ENCODE measurements at places on chromosomes 2 and 18.

- DNase-seq = no peak
These were observed 23.8 kb downstream of the FHL2 start for GRCh38 chr2:105375001-105375561.

- DNase-seq = no peak
These were observed 38.2 kb upstream of the CAVIN2 start for GRCh38 chr2:191885098-191885497.

- no peak for DNase-seq
These were observed 39.9 kb downstream of the ZNF516 start for GRCh38 chr18:76455003-76455676.

- no peak for DNase-seq
These were observed 139.4 kb upstream of the CELF4 start for GRCh38 chr18:37705016-37705415.

- DNase-seq = no peak
These were observed 372.7 kb downstream of the FBXO15 start for GRCh38 chr18:73774811-73775509.

DNA sequence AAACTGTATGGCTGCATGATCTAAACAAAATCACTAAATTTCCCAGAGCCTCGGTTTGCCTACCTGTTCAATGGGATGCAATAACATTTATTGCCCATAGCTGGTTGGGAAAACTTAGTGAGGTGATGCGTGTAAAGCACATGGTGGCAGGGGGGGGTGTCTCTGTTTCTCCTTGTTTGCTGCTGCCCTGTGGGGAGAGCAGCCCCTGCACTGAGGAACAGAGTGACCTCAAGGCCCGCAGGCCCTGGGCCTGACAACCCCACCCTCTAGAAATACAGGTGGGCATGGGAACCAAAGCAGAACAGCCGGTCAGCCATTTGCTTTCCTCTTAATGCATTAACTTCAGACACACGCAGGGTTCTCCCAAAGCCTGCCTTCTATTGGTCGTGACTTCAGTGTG lies 55.1 kb upstream of the SLC66A3 start:
- DNase-seq = no peak

DNA sequence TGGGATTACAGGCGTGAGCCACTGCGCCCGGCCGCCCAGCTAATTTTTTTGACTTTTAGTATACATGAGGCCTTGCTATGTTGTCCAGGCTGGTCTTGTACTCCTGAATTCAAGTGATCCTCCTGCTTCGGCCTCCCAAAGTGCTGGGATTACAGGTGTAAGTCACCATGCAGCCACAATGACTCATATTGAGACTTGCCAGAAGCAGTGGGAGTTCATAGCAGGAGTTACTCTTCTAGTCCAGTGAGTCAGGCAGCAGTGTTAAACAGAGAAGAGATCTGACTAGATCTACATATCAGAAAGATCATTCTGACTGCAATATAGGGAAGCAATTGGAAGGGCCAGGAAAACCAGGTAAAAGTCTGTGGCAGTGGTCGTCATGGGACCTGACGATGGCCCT lies 1.5 kb upstream of the FLACC1 start:
- DNase-seq = peak; percentile 25

GRCh38 chr2:10257500-10258147 lies 45.1 kb upstream of the HPCAL1 start:
- DNase-seq = no peak

DNA sequence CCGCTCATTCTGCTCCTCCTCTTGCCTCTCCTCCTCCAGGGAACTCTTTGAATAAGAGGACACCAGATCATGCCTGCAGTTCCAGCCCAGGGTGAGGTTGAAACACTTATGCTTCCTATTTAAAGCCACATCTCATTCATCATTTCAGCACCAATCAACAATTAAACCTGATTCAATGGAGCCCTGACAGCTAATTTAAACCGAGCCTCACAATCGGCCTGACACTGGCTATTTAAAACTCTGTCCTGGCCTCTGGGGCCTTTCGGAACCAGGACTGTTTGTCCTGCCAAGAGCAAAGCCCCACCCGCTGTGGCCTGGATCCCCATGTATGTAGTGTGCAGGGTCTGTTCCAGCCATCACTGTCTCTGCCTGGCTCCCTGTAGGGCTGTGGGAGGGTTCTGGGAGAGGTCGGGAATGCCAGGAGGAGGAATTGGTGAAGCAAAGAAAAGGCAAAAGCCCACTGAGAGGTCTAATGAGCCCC lies 97.4 kb downstream of the MCFD2 start:
- no peak for DNase-seq

DNA sequence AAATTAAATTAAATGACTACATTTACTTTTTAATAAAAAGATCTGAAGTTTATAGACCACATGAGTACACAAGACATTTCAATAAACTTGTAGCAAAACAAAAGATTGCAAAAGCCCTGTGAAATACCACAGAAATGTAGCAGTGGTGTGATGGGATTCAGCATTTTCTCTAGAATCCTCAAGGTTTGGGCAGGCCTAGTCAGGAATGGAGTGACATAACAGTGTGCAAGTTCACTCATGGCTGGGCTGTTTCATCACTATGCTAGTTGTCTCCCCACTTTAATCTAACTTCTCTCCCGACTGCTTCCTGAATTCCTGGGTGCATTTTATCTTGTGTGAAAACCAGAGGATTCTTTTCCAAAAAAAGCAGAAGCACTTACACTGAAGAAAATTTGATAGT lies 1089.9 kb upstream of the DDX18 start:
- no peak for DNase-seq

- peak; percentile 54 for DNase-seq
These were observed 10.1 kb downstream of the SRSF7 start for GRCh38 chr2:38740851-38741731.

DNA sequence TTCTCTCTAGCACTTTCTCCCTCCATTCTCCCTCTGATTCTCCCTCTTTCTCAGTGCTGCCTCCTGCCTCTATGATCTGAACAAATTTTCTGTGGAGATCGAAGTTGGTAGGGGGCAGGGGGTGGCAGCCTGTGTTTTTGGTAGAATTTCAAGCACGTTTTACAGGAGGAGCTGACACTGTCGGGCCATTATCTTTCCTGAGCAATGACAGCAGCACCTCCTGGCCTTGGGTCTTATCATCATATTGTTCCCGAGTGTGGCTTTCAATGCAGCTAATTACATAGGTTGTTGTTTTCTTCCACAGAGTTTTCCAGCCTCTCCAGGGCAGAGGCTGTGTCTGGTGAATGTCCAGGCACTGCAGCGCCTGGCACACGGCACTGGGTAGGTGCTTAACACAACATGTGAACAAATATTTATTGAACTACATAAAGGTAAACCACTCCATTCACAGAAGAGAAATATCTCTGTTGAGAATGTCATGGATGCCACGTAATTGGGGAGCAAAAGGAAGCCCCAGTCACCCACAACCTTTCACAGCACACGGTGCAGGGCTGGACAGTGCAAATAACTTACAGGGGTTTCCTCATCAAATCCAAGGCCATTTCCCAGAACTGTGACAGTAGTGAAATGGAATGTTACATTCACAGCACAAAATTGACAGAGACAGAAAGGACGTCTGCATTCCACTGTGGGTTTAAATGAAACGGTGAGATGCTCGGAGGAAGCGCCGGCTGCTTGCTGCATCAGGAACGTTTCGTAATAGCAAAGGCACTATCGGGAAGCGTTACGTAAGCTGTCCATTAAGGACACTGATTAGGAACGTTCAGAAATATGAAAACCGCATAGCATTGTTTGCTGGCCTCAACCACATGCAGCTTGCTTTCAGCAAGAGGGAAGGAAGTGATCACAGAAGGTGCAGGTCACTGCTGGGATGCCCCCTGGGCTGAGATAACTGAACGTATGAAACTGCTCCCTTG lies 6.5 kb upstream of the KCNG2 start:
- DNase-seq = no peak

DNA sequence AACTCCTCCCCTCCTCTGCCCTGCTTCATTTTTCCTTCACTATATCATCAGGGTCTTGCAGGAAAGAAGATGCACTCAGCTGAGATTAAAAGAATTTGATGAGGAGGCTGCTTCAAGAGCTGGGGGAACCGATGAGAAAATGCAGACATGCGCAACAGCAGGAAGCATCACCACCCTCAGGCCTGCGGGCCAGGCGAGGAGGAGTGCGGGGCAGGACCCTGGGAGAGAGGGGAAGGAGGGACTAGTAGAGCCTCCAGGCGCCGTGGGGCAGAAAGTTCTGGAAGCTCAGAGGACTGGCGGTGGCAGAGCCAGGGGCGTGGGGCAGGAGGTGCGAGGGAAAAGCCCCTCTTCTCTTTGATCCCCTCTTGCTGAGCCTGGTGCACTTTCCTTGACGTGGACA lies 108.2 kb downstream of the CD226 start:
- no peak for DNase-seq

DNA sequence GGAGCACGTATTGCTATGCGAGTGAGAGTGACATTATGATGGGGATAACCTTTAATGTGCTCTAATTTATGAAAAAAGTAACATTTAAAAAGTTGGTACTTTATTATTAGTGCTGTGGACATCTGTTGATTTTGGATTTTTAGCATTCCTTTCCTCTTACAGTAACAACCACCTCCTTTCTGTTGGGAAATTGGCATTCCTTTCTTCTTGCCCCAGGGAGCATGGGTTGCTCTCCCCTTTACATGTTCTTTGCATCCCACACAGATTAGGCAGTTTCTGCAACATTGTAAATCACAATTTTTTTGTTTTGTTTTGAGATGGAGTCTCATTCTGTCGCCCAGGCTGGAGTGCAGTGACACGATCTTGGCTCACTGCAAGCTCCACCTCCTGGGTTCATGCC lies 300.2 kb downstream of the LPIN1 start:
- no peak for DNase-seq

GRCh38 chr18:59631583-59632181 lies 65.5 kb downstream of the CCBE1 start:
- DNase-seq = no peak

DNA sequence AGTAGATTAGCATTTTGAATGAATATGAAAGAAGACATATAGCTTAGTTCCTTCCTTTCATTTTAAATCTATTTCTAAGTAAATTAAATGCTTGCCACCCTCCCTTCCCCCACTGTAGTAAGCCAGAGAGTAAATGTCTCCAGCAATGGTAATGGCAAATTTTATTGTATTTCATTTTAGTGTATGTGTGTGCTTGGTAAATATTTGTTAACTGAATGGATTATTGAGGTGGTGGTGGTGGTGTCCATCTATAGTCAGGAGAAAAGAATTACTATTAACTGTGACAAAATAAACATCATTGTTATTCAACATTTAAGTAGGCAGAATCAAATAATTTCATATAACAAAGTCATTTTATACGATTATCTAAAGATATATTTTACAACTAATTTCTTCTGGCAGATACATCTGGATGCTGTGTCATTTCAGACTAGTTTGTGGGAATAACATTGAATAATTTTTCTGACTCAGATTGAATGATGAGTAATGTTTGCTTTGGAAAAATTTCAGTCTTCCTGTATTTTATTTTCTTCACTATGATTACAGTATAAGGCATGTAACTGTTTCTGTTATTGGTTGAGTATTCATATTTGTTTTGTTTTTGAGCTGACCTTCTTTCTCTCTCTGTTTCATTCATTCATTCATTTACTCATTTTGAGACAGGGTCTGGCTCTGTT lies 18.3 kb downstream of the ASXL3 start:
- DNase-seq = no peak

GRCh38 chr2:76469066-76469465 lies 758.4 kb upstream of the GCFC2 start:
- no peak for DNase-seq

GRCh38 chr2:218569661-218570500 lies 1.2 kb downstream of the CNOT9 start:
- DNase-seq = peak; percentile 11

- no peak for DNase-seq
These were observed 71.5 kb downstream of the LYPD1 start for GRCh38 chr2:132598536-132598935.

GRCh38 chr18:34752056-34752455 lies 42.0 kb downstream of the DTNA start:
- no peak for DNase-seq

DNA sequence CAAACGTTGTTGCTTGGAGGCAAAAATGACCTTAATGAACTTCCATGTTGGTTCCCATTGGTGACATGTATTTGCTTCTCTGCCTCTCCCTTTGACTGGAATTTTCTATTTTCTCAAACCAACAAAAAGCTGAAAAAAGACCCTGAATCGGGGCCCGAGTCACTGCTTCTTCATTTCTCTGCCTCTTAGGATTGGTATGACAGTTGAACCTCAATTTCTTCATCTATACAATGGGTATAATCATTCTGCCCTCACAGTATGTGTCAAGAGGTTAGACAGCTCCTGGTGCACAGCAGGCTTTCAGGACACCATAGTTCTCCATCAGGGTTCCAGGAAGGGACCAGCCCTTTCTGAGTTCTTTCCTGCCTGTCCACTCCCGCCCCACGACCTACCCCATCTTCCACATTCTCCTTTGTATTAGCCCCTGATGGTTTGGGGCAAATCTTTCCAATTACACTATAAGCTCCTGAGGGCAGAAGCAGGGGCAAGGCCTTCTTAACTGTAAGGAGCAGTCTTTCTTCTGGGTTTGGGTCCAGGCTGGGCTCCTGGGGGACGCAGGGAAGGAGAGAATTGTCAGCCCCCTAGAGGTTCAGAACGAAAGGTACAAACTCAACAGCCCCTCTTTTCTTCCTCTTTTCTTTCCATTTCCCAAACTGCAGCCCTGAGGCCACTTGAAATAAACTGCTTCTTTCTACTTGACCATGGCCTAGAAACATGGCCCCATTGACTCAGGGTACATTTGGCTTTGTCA lies 6.3 kb upstream of the PKDCC start:
- DNase-seq = no peak

DNA sequence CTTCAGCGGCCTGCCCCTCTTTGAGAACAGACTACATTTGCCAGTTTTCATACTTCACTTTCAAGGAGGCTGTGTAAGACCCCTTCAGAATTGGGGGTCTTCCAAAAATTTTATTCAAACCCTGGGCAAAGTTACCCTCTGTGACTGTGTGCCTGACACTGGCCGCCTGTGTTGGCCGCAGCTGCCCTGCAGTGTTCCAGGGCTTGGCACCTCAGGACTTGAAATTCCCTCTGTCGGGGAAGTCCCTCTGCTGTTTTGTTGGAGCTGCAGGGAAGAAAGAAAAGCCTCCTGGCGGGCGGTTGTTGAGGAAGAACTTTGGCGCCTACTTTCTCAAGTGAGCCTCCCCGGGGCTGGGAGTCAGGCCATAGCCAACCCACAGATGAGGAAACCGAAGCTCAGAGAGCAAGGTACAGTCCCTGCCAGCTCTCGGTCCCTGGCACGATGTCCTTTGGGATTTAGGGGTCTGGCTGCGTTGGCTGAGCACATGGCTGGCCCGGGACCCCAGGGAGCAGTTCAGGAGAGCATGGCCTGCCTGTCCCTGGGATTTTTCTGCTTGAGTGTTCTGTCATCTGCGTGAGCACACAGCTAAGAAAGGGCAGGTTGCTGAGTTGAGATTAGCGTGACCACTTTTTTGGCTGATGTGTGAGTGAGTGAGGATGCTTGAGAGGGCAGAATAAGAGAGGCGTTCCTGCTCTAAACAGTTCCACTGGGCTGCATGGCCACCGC lies 17.9 kb upstream of the ASB1 start:
- DNase-seq = no peak

Measured in CD4-positive, alpha-beta T cell treated with Interleukin-4 for 4 hours (primary cell).